WTC11 (cell line): ENCODE measurements at places on chromosomes 7 and 10. TPM values are rescaled to one million over a fixed set of nuclear protein-coding genes. Genes with fewer than 3 reads are reported as not detected.

The PKD2L1 gene
- total RNA-seq, result 0.09 TPM in 1 of 3 replicates, not detected in the others

The OLAH gene
- total RNA-seq, result not detected in 3 replicates

The AKR1C4 gene
- not detected in 3 replicates for total RNA-seq

The CCL24 gene
- not detected in 3 replicates for total RNA-seq

The DAGLB gene
- 32.7 to 38.7 TPM (median 33.6 TPM) in 3 replicates for total RNA-seq

The AFAP1L2 gene
- total RNA-seq, result 3.6 to 5.0 TPM (median 4.5 TPM) in 3 replicates

The ACTR3C gene
- 0.96 to 1.5 TPM (median 1.4 TPM) in 3 replicates for total RNA-seq

The ZNF853 gene
- total RNA-seq, result 7.7 to 8.0 TPM (median 8.0 TPM) in 3 replicates

The TRPV5 gene
- not detected in 3 replicates for total RNA-seq

The STEAP1B gene
- total RNA-seq, result 5.4 to 6.3 TPM (median 5.5 TPM) in 3 replicates

The CALCR gene
- 0.81 to 1.3 TPM (median 1.2 TPM) in 3 replicates for total RNA-seq

The LRRD1 gene
- not detected in 3 replicates for total RNA-seq

The FKBP6 gene
- total RNA-seq, result 0.09 to 0.11 TPM in 2 of 3 replicates, not detected in the other

The JCAD gene
- 1.7 to 2.2 TPM (median 1.8 TPM) in 3 replicates for total RNA-seq

The TUBAL3 gene
- total RNA-seq, result 0.15 to 0.25 TPM in 2 of 3 replicates, not detected in the other

The RABGEF1 gene
- total RNA-seq, result 17.1 to 18.1 TPM (median 17.6 TPM) in 3 replicates

The AKR1C2 gene
- 1.1 to 1.3 TPM (median 1.2 TPM) in 3 replicates for total RNA-seq

The ANKRD61 gene
- total RNA-seq, result not detected in 3 replicates

The PIP gene
- total RNA-seq, result not detected in 3 replicates

The CRTAC1 gene
- 1.1 to 1.7 TPM (median 1.2 TPM) in 3 replicates for total RNA-seq

The VAX1 gene
- 0.04 TPM in 1 of 3 replicates, not detected in the others for total RNA-seq

The AVPI1 gene
- total RNA-seq, result 8.1 to 9.8 TPM (median 9.0 TPM) in 3 replicates

The CPA1 gene
- total RNA-seq, result 7.9 to 14.0 TPM (median 8.9 TPM) in 3 replicates

The GBF1 gene
- 29.8 to 32.4 TPM (median 32.1 TPM) in 3 replicates for total RNA-seq

The HOXA5 gene
- 0.14 TPM in 1 of 3 replicates, not detected in the others for total RNA-seq

The TSPAN13 gene
- 30.4 to 32.7 TPM (median 32.0 TPM) in 3 replicates for total RNA-seq

The SPAM1 gene
- not detected in 3 replicates for total RNA-seq

The CLDN4 gene
- 32.0 to 54.3 TPM (median 52.5 TPM) in 3 replicates for total RNA-seq

The MAP3K8 gene
- total RNA-seq, result 9.8 to 13.8 TPM (median 11.8 TPM) in 3 replicates

The GRM3 gene
- 0.87 to 1.5 TPM (median 0.94 TPM) in 3 replicates for total RNA-seq

The CALHM3 gene
- 0.13 to 0.18 TPM (median 0.16 TPM) in 3 replicates for total RNA-seq

The NUPR2 gene
- total RNA-seq, result not detected in 3 replicates

The MKI67 gene
- 93.6 to 118 TPM (median 96.5 TPM) in 3 replicates for total RNA-seq

The FGF8 gene
- total RNA-seq, result 14.0 to 28.9 TPM (median 16.4 TPM) in 3 replicates

The ING3 gene
- total RNA-seq, result 12.6 to 14.8 TPM (median 14.2 TPM) in 3 replicates

The AUTS2 gene
- total RNA-seq, result 49.6 to 50.8 TPM (median 50.0 TPM) in 3 replicates

The SLC39A12 gene
- not detected in 3 replicates for total RNA-seq
